ENCODE measurements at places on chromosomes 6 and 20.

- no peak for DNase-seq
Observed at GRCh38 chr20:23926526-23926880, 47.0 kb upstream of the CST5 start.

DNA sequence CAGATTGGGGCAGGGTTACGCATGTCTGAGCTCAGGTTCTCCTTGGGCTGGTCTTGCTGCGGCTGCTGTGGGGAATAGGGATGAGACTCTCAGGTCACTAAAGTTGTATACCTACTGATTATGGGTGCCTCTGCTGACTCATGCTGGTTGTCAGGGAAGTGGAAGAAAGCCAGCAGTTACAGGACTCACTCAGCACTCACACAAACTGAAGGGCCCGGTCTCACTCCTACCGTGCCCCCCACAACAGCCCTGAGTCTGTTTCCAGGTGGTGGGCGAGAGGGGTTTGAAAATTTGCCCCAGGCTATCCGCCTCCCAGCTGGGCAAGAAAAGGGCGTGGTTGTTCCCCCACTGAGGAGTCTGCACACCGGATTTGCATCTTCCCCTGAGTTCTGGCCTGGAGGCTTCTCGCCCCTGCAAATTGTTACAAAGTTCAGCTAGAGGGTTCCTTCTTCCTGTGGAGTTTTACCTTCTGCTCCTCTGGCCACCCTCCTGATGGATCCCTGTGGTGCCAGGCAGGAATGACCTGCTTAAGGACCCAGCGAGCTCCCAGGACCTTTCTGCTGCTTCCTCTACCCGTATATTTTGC lies 659.2 kb downstream of the HDGFL1 start:
- no peak for DNase-seq

DNA sequence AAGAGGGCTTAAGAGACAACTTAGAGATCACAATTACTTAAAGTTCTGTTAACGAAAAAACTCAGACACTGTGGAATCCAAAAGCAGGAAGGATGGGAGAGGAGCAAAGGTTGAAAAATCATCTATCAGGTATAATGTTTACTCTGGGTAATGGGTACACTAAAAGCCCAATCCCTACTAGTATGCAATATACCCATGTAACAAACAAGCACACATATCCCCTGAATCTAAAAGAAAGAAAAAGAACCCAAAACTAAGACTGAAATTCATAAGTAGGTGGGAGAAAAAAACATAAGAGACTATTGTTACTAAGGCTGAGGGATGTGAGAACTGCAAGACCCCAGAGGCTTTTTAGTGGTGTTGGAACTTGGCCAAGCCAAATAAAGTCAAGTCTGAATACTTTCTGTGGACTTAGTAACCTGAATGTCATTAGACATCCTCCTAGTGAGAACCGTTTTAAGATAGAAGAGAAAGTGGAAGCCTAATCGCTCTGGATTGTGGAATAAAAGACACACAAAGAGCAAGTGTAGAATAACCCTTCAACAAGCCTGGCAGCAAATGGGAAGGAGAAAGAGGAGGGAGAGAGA lies 189.4 kb upstream of the RNF217 start:
- DNase-seq = no peak

GRCh38 chr20:53447316-53447715 lies 146.3 kb downstream of the ZNF217 start:
- DNase-seq = no peak

GRCh38 chr6:26312501-26313397 lies 52.2 kb upstream of the BTN3A2 start:
- peak; percentile 69 for DNase-seq

DNA sequence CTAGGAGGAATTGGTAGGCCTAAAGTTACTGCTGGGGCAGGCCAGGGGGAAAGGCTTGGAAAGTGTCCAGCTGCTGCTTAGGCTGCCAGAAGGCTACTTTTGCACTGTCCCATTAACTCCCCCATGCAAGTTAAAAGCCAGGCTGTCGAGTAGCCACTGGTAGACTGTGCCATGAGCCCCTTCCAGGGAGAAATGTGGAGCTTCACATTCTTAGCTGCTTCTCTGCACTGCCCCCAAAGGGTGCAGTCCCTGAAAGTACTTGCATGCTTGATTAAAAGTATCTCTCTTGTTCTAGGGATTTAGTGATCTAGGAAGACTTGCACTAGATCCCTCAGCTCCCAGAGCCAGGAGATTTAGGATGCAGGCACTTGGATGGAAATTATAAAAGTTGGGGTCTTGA lies 57.3 kb downstream of the CDC5L start:
- DNase-seq = no peak

- DNase-seq = no peak
Observed at GRCh38 chr20:34720266-34720665, 16.1 kb downstream of the TP53INP2 start.

All from activated CD8-positive, alpha-beta memory T cell treated with anti-CD3 and anti-CD28 coated beads for 1 hour (primary cell).